ENCODE measurements at places on chromosomes 16 and 17.

GRCh38 chr16:77059446-77059845 is 131.5 kb upstream of the MON1B start:
- DNase-seq: no peak

- DNase-seq: no peak
These were observed 2.2 kb downstream of the IRX3 start for GRCh38 chr16:54284319-54284930.

GRCh38 chr16:526181-527014 is 1.1 kb upstream of the CAPN15 start:
- no peak for DNase-seq

- DNase-seq: no peak
These were observed 11.0 kb upstream of the BBS2 start for GRCh38 chr16:56530872-56531271.

GRCh38 chr17:69031839-69032238 is 28.9 kb downstream of the ABCA9 start:
- no peak for DNase-seq

- DNase-seq: peak; percentile 97
These were observed 196.7 kb upstream of the GSE1 start for GRCh38 chr16:85416228-85417109.

DNA sequence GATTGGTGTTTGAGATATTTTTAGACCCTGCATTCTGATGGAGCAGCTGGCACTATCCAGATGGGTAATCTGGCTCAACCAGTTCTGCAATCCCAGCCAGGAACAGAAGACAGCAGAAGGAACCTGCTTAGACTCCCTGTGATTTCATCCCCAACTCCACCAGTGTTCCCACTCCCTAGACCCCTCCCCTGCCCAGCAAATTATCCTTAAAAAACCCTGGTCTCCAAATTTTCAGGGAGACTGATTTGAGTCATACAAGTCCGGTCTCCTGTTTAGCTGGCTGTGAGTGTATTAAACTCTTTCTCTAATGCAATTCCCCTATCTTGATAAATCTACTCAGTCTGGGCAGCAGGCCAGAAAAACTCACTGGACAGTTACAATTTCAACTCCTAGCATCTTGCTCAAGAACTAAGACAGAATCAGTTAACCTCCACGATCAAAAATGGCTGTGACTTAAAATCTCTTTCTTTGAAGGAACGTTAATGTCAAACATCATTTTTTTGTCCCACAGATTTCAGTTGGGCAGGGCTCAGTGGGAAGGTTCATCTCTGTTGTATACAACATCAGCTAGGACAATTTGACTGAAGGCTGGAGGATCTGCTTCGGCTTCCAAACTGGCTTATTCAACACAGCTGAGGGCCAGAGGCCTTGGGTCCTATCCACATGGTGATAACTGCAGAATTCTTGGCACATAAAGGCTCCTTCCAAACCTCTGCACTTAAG is 4.9 kb upstream of the RBL2 start:
- no peak for DNase-seq

GRCh38 chr17:43784628-43785101 is 4.4 kb downstream of the CFAP97D1 start:
- no peak for DNase-seq

- DNase-seq: no peak
These were observed 2.0 kb upstream of the KRTAP2-3 start for GRCh38 chr17:41061964-41062363.

DNA sequence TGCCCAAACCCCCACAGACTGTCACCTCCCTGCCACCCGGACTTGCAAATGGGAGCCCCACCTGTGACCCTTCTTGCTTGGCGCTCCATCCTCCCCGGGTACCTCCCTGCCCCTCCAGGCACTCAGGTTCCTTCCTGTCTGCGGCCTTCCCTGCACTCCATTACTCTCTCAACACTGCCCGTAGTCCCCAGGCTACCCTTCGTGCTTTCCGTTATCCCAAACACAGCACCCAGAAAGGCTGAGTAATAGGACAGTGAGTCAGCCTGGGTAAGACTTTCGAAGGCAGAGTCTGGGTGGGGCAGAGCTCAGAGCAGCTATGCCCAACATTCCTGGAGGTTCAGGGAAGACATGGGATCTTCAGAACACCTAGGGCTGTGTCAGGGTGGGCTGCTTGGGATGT is 16.6 kb upstream of the C16orf74 start:
- no peak for DNase-seq
